Dermis blood vessel endothelial cell (primary cell): ENCODE measurements at places on chromosomes 5 and 9. TPM values are rescaled to one million over a fixed set of nuclear protein-coding genes. Genes with fewer than 3 reads are reported as not detected.

Gene GPX8
- 18.7 and 20.2 TPM in 2 replicates for total RNA-seq

Gene LCN1
- total RNA-seq = not detected in 2 replicates

Gene GADD45G
- total RNA-seq = not detected in 2 replicates

Gene TOR4A
- total RNA-seq = 29.8 and 46.0 TPM in 2 replicates

Gene TLR4
- total RNA-seq = 117 and 184 TPM in 2 replicates

Gene PCDHA2
- total RNA-seq = 0.17 TPM in 1 of 2 replicates, not detected in the other

Gene SOX30
- total RNA-seq = under 0.01 and 0.09 TPM in 2 replicates

Gene SPZ1
- not detected in 2 replicates for total RNA-seq

Gene PCDHGA12
- 4.1 and 4.6 TPM in 2 replicates for total RNA-seq
